ENCODE measurements at places on chromosomes 12 and 14.
A peak's percentile ranks its signal among the peaks of the same experiment; 100 is the strongest.

DNA sequence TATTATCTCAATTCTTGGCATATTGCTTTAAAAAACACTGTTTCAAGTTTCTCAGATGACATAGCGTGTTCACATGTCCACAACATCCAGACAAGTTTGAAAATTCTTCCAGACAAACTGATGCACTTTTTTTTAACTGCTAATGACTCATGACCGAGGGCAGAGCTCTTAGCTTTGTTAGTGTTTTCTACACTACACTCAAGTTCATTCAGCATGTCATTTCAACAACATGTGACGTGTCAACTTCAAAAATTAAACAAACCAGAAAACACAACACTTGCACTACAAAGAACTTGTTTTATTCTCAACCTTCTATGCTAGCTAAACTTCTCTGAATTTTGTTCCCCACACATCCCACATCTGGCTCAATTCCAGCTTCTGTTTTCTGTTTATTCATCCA is 1186.3 kb upstream of the FLRT2 start:
- no peak for DNase-seq

DNA sequence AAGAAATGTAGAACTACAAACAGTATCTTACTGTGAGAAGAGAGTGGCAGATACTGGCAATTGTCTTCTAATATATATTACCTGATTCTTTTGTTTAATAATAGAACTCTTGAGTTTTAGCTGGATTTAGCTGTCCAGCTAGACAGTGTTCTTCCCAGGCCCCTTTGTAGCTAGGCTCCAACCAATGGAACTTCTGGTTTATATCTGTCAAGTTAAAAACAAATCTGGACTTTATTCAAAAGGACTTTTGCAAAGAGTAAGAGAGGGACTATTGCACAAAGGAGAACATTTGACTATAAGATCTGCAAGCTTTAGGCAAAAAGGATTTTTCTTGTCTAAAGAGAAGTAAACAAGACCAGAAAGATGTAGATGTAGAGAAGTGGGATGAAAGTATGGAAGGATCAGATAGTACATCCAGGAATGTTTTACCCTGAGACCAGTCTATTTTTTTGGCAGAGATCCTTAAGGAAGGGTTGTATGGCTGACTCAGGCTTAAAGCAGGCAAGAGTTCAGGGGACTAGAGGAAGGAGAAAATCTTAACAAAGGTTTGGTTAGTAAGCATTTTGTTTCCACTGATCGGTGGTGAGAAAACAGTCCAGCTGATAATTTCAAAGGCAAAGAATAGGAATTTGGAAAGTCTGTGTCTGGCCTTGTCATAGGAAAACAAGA is 111.1 kb upstream of the PLEKHA5 start:
- no peak for DNase-seq

GRCh38 chr12:109814600-109815150 is 18.5 kb downstream of the TRPV4 start:
- DNase-seq: no peak

DNA sequence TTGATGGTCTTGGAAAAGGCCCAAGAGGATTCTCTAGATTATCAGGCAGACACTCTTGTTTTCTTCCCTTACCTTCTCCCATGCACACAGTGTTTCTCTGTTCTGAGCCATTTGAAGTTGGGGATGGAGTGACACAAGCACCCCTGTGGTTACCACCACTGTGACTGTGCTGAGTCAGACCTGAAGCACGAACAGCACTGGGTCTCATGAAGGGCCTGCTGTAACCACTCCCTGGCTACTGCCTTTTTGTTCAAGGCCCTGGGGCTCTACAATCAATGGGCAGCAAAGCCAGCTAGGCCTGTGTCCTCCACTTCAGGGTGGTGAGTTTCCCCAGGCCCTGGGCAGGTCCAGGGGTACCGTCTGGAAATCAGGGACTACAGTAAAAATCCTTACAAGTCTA is 65.5 kb downstream of the TSPAN8 start:
- no peak for DNase-seq

GRCh38 chr14:99229654-99230207 is 42.3 kb downstream of the BCL11B start:
- no peak for DNase-seq

- no peak for DNase-seq
These were observed 34.8 kb downstream of the KCNK13 start for GRCh38 chr14:90096566-90096965.

GRCh38 chr14:103820382-103820781 is 27.0 kb downstream of the PPP1R13B start:
- DNase-seq: no peak

DNA sequence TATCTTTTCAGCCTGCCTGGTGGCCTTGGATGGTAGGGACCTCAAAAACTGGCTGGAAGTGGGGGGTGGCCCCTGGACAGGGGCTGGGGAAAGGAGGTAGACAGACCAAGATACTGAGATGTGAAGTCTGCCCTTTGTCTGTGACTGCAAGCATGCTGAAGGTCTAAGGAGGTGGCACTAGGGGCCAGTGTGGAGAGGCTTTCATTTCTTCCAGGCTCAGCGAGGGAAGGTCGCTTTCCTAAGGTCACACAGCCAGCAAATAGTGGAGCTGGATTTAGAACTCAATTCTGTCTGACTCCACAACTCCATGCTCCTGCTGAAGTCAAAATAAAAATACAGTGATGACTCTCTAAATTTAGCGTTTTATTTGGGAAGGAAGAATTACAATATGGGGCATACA is 11.3 kb upstream of the PLBD2 start:
- no peak for DNase-seq

GRCh38 chr12:97756066-97756666 is 293.6 kb downstream of the RMST start:
- DNase-seq: no peak

DNA sequence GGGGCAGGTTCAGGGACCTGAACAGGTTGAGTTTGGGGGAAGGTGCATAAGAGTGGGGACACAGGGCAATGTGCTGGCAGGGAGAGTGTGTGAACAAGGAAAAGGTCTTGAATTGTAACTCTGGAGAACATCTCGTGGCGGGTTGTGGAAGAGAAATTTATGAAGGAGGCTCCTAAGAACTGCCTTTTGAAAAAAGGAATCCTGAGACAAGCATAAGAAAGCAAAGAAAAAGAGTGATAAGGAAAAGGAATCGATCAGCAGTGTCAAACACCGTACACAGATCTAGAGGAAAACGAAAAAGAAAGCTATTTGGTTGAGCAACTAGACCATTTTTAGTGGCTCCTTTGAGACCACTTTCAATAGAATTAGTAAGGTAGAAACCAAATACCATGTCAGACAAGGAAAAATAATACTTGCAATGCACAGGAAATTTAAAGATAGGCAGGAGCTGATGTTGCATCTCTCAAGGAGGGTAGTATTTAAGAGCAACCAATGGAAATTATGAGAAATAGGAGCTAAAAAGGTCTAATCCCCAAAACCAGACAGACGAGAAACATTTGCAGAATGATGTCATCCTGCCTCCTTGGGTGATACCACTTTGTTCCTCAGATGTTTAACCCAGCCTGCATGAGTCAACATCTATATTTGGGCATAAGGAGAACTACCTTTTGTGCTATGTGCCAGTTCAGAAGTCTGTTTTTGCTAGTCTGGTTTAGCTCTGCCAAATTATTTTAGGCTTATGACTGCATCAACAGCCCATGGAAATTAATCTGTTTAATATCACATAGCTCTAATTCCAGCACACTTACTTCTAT is 64.5 kb upstream of the STK38L start:
- peak; percentile 24 for DNase-seq

DNA sequence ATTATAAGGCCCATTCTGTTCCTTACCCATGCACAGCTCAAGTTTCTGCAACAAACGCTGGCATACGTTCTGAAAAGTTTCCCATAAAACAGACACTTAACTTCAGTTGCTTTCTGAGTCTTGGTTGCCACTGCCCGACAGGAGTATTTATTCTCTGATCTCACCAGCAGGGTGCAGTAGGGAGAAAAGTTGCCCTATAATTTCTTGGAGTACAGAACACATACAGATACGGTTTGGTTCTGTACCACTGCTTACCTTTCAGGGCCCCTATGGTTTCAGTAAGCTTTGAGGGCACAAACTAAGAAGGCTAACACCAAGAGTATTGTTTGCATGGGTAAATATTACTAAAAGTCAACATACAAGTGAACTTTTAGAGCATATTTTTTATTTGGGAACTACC is 77.9 kb downstream of the SPATA7 start:
- DNase-seq: no peak

DNA sequence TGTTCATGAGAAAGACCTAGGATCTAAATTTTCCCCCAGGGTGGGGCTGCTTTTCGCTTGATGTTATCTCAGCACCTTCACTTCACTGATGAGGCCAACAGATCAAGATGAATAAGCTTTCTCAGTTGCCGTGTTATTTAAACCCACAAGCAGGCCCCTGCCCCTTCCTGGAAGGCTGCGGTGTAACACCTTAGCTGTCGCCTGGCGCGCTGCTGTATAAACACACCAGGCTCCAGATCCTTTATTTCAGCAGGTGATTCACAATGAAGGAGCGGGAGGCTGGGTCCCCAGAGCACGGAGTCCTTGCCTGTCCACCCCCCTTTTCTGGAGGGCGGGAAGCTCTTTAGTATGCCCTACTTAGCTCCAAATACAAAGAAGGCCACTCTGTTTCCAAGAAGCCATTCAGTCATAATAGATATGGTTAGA is 515.4 kb downstream of the FUT8 start:
- peak; percentile 71 for DNase-seq

DNA sequence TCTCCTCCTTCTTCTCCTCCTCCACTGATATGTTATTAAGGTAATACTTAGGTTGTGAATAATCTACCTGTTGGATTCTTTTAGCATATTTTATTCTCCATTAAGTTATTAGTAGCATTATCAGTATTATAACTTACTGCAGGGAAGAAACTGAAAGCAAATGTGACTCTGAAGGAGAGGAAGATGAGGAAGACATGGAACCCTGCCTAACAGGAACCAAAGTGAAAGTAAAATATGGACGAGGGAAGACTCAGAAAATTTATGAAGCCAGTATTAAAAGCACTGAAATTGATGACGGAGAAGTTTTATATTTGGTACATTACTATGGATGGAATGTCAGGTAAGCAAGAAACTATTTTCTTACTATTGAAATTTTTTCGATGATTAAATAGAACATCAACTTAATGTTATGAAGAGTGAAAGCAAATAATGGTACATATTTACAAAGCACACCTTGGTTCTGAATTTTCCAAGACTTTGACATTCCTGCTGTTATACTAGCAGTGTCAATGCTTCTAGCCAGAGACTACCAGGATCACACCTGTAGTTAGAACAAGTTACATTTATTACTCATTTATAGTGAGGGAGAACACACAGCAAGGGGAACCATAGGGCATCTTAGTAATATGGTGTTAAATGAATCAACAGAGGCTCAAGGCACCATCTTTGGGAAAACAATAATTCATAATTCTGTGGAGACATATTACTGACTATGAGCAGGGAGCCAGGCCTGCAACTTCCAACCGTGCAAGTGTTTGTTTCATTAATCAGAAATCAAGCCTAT is 42.0 kb upstream of the TOMM20L start:
- DNase-seq: no peak

DNA sequence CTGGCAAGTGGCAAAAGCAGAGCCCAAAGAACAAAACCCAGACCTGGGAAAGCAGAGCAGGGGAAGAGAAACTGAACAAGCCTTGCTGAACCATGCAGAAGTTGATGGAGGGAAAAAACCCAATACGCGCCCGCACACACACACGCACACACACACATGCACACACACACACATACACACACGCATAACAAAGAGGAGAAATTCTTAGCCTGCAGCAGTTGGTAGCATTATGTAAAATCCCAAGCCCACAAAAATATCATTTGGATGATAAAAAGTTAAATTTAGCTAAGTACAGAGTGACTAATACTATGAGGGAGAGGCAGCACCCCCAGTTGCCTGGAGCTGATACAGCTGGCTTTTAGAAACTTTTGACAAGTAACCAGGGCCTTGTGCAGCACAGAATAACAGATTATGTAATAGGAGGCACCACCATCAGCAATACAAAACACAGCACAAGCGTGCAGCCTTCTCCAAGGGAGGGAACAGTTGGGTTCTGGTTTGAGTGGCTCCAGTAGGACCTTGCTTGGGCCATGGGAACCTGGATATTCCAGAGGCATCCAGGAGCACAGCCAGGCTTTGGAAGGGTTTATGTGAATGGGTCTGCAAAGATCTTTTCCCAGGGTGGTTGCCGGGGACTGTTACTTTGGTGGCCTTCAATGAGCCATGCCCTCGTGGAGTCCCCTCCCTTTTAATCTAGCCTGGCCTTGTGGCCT is 35.3 kb downstream of the PITPNM2 start:
- DNase-seq: no peak

- no peak for DNase-seq
These were observed 122.9 kb downstream of the MYRFL start for GRCh38 chr12:69947897-69948296.

DNA sequence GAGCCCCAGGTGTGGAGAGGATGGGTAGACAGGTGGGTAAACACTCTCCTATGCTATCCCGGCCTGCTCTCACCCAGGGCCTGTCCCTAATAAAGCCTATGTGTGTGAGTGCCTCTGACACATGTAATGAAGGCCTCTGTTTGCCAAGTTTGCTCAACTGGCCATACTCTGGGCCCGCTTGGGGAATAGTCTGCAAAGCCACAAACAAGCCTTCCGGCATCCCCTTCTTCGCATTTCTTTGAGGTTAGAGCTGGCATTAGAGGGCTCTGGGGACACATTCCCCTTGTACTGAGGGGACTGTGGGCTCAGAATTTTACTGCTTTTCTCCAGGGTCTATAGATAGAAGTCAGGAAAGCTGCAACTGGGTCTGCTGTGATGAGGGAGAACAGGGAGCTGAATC is 240.5 kb downstream of the C12orf75 start:
- DNase-seq: no peak

DNA sequence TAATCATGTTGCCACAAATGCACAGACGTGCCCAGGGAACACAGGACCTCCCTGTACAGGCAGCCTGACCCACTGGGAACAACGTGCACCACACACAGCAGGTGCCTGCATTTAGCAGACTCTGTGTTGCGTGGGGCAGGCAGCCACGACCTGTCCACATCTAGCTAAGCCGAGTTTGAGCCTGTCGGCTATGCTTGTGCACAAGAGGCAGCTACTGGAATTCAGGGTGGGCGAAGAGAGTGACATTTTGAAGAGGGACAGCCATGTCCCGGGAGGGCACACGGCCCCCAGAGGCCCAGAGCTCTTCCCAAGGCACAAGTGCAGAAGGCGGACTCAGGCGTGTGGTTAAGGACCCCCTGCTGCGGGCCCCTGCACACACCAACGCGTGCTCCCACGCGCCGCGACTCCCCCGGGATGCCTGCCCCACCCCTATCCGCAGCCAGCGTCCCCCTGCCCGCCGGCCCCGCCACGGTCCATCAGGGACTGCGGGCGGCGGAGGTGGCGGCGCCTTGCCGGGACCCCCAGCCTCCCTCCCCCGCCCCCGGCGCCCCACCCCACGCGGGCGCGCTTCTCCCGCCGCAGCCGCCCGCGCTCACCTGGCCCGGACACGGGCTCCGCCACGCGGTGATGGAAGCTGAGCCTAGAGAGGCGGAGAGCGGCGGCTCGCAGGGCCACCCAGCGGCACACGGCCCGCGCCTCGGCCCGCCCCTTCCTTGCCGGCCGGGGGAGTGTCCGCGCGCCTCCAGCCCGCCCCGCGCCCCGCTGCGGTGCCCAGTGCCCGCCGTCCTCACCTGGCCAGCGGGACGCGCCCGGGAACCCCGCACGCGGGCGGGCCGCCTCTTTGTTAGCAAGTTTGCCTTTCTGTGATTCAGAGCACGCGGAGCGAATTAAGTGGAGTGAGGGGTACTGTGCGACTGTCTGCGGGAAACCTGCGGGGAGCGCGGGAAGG is 125.3 kb upstream of the PRMT8 start:
- no peak for DNase-seq

GRCh38 chr12:128867466-128867865 is 14.2 kb downstream of the GLT1D1 start:
- DNase-seq: no peak
